ENCODE measurements at places on chromosomes 16 and 17.

DNA sequence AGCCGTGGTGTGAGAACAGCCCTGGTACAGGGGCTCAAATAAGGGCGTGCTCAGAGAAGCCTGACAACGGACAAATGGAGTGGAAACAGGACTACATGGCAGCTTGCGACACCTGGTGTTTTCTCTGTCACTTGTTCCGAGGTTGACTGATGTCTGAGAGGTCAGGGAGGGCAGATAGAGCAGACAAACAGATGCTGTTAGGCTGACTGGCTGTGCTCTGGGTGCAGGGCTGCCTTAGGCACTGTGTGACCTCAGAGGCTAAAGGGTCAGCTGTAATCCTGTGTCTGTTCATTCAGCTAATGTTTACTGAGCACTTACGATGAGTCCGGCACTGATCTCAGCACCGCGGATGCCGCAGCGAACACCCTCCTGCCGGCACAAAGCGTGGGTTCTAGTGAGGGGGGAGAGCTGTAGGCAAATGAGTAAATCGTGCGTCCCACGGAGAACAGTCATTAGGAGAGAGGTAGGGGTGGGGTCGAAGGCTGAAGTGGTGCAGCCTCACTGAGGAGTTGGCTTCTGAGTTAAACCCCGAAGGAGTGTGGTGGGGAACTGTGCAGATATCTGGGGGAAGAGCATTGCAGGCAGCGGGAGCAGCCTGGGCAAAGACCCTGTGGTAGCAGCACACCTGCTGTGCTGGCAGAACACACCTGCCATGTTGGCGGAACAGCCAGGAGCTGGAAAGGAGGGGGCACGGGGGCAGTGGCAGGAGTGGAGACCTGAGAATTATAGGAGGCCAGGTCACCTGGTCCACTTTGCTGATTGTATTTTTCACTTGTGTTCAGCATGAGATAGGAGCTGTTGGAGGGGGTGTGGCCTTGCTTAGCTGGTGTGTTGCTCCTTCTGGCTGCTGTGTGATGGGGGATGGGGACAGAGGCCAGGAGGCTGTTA, 35.0 kb downstream of the GPT2 start:
- DNase-seq = no peak

DNA sequence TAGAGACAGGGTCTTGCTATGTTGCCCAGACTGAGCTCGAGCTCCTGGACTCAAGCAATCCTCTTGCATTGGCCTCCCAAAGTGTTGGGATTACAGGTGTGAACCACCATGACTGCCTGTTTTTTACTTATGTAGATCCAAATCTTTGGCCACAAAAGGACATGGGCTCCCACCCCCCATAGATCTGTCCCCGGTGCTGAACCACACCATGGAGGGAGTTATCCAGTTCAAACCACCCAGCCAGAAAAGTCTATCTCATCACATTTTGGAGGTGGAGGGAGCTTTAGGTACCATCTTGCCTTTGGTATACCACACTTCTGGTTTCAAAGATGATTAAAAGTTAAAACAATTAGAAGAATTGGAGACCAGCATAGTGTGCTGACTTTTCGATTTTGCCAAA, 26.2 kb downstream of the SHISA9 start:
- DNase-seq = no peak

DNA sequence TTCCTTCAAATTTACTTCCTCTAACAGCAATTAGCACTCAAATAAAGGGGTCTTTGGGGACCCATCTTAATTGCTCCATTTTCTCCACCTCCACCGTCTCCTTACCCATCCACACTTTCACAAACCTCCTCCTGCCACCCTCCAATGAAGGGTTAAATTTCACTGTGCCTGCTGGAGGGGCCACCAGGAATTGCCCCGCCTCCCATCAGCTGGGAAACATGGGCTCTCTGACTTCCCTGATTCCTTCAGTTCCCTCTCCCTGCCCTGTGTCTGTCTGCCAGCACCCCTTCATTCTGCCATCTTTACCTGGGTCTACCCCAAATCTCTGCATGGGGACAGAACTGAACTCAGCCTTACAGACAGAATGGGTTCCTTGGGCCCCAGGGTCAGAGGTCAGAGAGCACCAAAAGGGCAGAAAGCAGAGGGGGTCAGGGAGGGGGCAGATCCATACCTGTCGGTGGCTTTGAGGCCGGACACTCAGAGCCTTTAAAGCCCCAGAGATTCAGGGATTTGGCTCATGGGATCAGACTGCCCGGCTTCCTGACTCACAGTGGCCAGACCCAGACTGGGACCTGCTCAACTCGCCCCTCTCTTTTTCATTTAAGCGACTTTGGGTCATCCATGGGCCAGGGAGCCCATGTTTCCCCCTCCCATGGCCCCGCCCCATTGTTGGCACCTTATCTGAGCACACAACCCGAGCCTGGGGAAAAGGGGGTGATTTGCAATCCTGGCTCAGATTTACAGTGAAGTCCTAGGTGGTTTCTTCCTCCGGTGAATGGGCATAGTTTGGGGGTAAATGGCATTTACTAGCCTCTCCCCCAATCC, 17.6 kb upstream of the SP2 start:
- DNase-seq = no peak

- no peak for DNase-seq
Observed at GRCh38 chr17:75975757-75976174, 3.2 kb downstream of the ACOX1 start.

GRCh38 chr17:50118076-50118827, 11.7 kb downstream of the SAMD14 start:
- no peak for DNase-seq

GRCh38 chr16:89378947-89379771, 111.2 kb downstream of the ANKRD11 start:
- DNase-seq = no peak

DNA sequence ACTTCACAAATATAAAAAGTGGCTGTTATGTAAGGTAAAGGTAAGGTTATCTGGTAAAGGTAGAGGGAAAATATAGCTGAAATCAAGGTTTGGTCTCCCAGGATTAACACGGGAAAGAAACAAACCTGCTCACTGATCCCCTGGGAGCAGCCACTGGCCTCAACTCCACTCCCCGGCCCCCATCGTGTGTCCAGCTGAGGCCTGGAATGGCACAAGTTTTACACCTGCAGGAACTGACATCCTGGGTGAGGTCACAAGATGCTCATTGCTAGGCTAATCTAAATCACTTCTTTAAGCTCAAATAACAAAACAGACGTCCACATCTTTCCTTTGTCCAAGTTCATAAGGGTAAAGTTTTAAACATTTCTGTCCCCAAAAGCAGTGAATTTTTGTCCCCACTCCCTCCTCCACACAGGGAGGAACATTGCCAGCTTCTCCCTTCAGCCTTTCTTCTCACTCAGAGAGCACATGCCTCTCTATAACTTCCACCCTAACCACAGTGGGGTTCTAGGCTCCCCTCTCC, 46.3 kb downstream of the ERN1 start:
- no peak for DNase-seq

GRCh38 chr16:31430380-31431052, 2.4 kb upstream of the COX6A2 start:
- DNase-seq = no peak
